T47D (cell line): ENCODE measurements at places on chromosomes 4 and X.
A peak's percentile ranks its signal among the peaks of the same experiment; 100 is the strongest.

- no peak for DNase-seq
Measured at GRCh38 chrX:51395810-51396728, 63.4 kb downstream of the NUDT10 start.

- no peak for DNase-seq
Measured at GRCh38 chr4:110898290-110898689, 275.4 kb upstream of the PITX2 start.

GRCh38 chr4:168600796-168601583 is 104.1 kb downstream of the PALLD start:
- no peak for DNase-seq

- DNase-seq = no peak
Measured at GRCh38 chr4:41179498-41180195, 34.7 kb downstream of the APBB2 start.

DNA sequence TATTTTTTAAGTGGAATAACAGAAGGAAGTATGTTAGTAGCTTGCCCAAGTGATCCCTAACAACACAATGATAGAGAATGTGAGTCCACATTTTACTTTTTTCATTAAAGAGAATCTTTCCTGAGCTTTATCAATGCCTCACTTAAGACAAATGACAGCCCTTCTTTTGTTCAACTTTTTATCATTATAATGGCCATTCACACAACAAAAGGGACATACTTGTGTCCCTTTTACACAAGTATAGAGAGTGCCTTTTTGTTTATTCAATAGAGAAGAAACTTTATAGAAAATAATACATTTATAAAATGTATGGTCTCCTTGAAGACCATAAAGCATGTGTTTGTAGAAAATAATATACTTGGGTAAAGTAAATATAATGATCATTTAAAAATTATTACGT is 96.3 kb downstream of the PDE5A start:
- no peak for DNase-seq

DNA sequence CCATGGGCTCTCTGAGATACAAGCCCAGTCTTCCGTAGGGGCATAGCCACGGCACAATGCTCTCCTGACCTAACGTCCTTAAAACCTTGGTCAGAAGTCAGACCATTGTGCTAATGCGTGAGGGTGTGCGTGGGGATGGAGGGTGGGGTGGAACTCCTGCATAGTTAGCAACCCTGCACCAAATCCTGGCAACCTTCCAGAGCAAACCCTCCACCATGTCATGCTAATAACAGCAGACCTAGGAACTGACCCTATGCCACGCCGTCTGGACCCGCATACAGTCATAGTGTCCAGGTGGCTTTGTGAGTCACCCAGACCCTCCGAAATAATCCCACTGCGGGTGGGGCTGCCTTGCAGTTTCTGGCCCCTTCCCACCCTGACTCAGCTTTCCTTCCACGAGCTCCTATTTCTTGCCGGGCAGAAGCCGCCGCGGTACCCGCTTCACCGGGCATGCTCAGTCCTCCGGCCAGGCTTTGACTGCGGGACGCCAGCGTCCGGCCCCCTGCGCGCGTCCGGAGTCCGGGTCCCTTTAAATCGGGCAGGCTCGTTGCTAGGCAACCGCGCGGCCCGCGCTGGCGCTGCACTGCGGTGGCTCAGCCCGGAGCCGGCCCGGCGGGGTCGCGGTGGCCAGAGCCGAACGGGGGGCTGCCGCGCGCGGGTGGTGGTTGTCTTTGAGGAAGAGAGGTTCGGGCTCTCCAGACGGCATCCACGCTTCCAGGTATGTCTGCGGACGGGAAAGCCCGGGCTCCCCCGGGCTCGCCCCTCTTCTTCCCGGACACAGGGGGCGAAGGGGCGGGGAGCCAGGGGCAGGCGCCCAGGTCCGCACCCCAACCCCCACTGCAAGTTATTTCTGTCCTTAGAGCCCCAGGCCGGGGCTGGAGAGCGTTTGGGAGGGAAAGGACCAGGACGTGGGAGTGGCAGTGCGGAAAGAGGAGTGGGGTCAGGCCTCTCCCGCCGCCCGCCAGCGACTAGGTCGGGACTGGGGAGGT is at the start of gene CCDC160:
TSS of gene CCDC160 (plus strand) at position 557 of the 989 bp plus-strand sequence. CDS start 7,619 bp downstream, outside the sequence.
- DNase-seq = peak; percentile 19
